ENCODE measurements at places on chromosomes 1 and 21.
A peak's percentile ranks its signal among the peaks of the same experiment; 100 is the strongest.

- no peak for DNase-seq
Measured at GRCh38 chr1:245245021-245245667, 90.4 kb downstream of the KIF26B start.

DNA sequence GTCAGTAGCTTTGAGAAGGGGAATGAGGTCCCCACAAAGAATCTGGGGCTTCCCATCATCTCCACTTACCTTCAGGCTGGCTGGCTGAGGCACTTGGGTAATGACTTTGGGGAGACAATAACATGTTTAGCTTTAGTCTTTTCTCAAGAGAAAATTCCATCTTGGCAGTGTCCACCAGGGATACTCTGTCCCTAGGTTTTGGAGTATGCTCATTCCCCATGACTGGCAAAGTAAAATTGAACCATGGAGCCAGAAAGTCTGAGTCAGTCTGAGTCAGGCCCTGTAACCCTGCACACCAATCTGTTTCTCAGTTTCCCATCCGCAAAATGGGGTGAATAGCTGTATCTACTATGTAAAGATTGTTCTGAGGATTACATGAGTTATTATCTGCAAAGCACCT, 28.2 kb downstream of the RUNX1 start:
- DNase-seq = no peak

- DNase-seq = no peak
Measured at GRCh38 chr1:160143695-160144094, 7.7 kb upstream of the ATP1A4 start.

DNA sequence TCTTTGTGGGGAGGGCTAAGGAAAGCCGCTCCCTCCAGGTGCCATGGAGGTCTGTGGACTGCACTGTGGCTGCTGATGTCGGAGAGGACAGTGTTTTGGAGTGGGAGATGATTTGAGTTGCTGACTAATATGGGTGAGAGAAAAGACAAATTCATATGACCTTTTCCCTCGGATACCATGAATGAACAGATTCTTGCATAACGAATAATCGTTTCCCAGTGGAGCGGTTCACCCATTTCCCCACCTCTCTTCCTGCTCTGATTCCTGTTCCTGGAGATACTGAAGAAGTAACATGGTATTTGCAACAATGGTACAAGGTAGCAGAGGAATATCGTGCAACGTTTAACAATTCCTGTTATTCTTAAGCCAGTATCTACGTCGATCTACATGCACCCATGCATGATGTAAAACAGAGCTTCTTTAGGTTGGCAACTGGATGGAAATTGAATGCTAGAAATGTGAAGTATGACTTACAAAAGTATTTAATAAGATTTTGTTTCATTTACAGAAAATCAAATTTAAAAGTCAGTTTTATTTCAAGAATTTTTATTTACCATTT, 227.1 kb downstream of the TOMM20 start:
- no peak for DNase-seq

DNA sequence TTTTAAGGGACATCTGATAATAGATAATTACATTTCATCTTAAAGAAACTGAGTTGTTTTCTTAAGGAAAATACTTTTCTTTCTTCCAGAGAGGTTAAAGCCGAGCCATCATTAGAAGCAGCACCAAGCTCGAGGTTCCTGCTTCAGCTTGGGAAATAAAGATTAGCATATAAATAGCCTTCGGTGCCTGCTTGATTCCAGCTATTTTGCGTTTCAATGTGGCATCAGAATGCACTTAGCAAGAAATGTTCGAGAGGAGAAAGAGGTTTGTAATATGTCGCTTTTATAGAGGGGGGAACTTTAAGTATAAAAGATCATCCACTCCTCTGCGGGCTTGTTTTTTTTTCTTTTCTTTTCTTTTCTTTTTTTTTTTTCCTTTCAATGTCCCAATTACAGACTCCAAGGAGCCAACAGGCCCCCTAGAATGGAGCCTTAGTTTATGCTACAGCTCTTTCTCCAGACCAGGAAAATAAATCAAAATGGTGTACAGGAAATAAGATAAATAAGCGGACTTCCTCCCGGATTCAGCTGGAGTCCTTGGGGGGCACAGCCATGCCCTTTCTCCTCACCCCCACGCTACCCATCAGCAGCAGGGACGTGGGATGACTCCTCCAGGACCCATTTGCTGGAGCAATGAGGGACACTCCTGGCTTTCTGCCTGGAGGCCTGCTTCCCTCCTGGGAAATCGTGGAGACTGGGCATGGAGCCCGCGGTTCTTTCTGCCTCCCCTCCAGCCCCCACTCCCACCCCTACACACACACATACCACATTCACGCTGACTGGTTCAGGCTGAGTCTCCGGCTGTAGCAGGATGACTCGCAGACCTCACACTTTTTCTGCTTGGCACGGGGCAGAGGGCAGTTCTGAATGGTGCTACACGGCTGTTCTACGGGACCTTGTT, 131.6 kb downstream of the RRAGC start:
- peak; percentile 15 for DNase-seq

GRCh38 chr1:13498553-13498952, 15.2 kb downstream of the LRRC38 start:
- DNase-seq = no peak

- DNase-seq = no peak
Measured at GRCh38 chr1:44113095-44113609, 5.5 kb upstream of the KLF17 start.

- no peak for DNase-seq
Measured at GRCh38 chr1:92458146-92458545, 28.6 kb downstream of the GFI1 start.

Data from NCI-H1436 (cell line).